ENCODE measurements at places on chromosomes 13 and 19.

GRCh38 chr13:114141261-114141996 lies 9.0 kb upstream of the RASA3 start:
- DNase-seq: no peak

GRCh38 chr19:1122972-1123363 lies 19.2 kb downstream of the GPX4 start:
- peak; percentile 65 for DNase-seq

- no peak for DNase-seq
Observed at GRCh38 chr19:3710265-3710812, 2.2 kb downstream of the TJP3 start.

GRCh38 chr19:47541518-47541917 lies 26.7 kb upstream of the NAPA start:
- peak; percentile 42 for DNase-seq

DNA sequence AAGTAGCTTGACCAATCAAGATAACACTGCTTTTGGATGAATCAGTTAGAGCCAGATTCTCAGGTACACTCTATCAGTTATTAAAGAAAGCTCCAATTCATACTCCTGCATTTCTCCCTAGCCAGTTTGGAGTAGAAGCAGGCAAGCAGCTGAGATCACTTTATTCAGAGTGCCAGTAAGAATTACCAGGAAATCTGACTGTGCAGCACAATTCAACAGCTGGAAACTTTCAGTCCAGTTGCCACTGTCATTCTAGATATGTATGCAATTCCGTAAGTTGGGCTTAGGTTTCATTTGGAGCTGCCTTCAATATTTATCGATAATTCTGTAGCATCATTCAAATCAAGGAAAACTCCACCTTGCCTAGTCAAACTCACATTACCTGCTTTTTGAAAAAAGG lies 2625.6 kb upstream of the PCDH20 start:
- DNase-seq: no peak

DNA sequence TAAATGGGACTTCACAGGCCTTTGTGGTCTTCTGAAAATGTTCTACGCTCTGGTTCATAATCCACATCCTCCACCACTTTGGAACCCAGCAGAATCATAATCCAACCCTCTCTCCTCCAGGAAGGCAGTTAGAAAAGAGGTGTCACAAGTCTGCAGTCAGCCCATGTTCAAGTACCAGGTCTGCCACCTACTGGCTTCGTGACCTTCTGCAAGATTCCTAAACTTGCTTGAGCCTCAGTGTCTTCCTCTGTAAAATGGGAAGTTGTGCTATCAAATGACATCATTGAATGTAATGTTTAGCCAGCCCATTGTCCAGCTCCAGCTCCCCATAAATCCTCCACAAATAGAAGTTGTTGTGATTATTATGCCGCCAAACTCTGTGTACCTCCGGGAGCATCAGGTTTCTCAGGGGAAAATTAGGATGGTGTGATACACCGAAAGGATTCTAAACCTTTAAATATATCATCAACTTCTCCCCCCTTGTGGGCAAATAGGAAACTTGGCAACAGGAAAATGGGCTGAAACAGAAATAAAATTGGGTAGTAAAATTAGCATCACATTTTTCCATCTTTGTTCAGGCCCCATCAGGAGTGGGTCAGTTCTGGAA lies 109.7 kb downstream of the NUFIP1 start:
- DNase-seq: peak; percentile 19

DNA sequence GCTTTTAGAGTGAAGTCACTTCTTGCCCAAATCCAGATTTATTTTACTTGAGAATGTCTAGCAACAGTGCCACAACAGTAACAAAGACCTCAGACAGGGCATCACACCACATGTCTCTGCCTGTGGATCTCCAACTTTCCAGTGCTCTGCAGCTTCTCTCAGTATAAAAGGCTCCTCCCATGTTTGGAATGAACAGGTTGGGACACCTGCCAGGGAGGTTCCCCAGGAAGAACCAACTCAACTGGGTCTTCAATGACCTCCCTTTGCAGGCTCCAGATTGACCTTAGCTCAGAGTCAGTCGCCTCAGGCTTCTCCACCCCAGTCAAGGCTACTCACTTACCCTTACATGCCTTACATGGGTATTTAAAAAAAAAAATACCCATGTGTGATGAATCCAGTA lies 3.4 kb downstream of the ZNF823 start:
- no peak for DNase-seq

DNA sequence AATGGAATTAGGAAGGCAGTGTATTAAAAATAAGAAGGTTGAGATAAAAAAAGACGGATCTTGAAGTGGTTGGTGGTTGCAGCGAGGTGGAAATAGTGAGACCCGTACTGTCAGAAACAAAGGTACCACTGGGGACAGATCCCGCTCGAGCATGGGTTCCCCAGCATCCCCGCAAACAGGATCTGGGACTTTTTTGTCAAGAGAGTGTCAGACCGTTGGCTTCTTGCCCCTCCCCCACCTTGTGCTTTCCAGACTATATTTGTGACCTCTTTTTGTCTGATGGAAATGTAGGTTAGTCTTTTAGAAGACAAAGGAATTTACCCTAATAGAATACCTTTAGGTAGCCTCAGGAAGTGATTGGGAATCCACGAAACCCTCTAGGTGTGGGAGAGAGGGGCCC lies 4.2 kb downstream of the GATAD2A start:
- DNase-seq: no peak

GRCh38 chr19:42092350-42092749 lies 16.4 kb downstream of the ZNF574 start:
- peak; percentile 62 for DNase-seq

- DNase-seq: no peak
Observed at GRCh38 chr19:47040869-47041268, 7.6 kb downstream of the TMEM160 start.

- no peak for DNase-seq
Observed at GRCh38 chr19:444677-445210, 16.1 kb downstream of the SHC2 start.

All from activated CD4-positive, alpha-beta memory T cell treated with anti-CD3 and anti-CD28 coated beads, Interleukin-2, amount 10 ng/mL, durations not matched to agents 7 days and 5 days (primary cell).